Foreskin keratinocyte (primary cell): ENCODE measurements at places on chromosomes 5 and 9. TPM values are rescaled to one million over a fixed set of nuclear protein-coding genes. Genes with fewer than 3 reads are reported as not detected.

The LURAP1L gene
- total RNA-seq, result 3.6 TPM in 2 replicates

The RGMB gene
- 34.2 and 48.3 TPM in 2 replicates for total RNA-seq

The ZFP37 gene
- 1.0 and 1.2 TPM in 2 replicates for total RNA-seq

The TLR4 gene
- total RNA-seq, result not detected in 2 replicates

The PAPPA gene
- total RNA-seq, result 0.25 and 0.44 TPM in 2 replicates

The ZNF883 gene
- 1.6 and 3.3 TPM in 2 replicates for total RNA-seq

The SPATA31A5 gene
- total RNA-seq, result not detected in 2 replicates

The LHX2 gene
- not detected in 2 replicates for total RNA-seq

The C5orf58 gene
- total RNA-seq, result not detected in 2 replicates

GRCh38 chr9:20604562-20604961 is 17.7 kb downstream of the MLLT3 start:
- DNase-seq, result no peak

DNA sequence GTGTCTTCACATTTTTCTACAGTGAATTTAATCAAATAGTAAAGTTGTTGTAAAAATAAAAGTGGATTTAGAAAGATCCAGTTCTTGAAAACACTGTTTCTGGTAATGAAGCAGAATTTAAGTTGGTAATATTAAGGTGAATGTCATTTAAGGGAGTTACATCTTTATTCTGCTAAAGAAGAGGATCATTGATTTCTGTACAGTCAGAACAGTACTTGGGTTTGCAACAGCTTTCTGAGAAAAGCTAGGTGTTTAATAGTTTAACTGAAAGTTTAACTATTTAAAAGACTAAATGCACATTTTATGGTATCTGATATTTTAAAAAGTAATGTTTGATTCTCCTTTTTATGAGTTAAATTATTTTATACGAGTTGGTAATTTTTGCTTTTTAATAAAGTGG is 60.4 kb downstream of the MTAP start:
- no peak for DNase-seq

GRCh38 chr5:166845044-166845443 is 1446.4 kb upstream of the WWC1 start:
- DNase-seq, result no peak

- DNase-seq, result peak; percentile 26
Measured at GRCh38 chr9:70535546-70536323, 121.3 kb upstream of the KLF9 start.

DNA sequence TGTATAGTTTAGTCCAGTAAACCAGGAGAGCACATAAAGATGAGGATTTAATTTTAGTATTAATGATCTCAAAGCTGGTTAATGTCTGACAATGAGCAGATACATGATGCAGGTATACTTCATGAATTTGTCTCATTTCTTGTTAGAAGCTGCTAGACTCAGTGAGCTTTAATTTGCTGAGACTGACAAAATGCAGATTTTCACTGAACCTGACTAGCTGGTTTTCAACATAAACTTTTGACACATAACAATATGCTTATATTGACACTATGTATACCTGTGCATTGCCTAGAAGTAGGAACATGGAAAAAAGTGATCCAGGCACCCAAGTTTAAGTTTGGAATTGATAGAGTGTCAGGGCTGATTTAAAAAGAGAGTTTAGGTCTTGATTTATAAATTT is 10.8 kb downstream of the UBLCP1 start:
- DNase-seq, result no peak

- no peak for DNase-seq
Measured at GRCh38 chr5:143080982-143081381, 310.8 kb downstream of the ARHGAP26 start.

DNA sequence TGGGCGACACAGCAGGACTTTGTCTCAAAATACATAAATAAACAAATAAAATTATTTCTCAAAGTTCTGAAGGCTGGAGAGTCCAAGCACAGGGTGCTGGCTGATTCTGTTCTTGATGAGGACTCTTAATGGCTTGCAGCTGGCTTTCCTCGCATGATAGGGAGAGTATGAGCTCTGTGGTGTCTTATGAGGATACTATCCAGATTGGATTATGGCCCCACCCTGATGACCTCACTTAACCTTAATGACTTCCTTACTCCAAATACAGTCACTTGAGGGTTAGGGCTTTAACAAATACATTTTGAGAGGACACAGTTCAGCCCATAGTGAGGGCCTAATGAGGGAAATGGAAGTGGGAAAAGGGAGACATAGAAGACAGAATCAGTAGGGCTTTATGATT is 87.7 kb downstream of the FOCAD start:
- no peak for DNase-seq

DNA sequence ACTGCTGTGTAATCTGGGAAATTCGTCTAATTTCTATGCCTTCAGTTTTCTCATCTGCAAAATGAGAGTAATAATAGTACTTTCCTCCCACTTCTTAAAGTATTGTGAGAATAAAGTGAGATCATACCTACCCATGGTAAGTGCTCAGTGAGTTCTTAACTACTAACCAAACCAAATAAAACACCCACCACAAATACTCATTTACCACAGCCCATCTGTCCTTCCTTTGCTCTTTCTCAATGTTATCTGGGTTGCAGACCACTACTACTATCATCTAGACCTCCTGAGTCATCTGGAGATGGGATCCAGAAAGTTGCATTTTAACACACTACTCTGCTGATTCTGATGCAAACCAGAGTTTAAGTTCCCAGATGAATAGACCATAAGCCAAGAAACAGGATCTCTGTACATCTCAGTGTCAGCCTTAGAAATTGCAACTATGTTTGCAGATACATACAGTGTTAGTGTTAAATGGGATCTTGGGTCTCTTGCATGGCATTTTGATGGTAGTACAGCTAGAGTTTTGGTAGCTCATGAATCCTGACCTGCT is 105.4 kb upstream of the ATP10B start:
- no peak for DNase-seq

GRCh38 chr5:68387074-68387796 is 171.7 kb downstream of the PIK3R1 start:
- DNase-seq, result no peak

DNA sequence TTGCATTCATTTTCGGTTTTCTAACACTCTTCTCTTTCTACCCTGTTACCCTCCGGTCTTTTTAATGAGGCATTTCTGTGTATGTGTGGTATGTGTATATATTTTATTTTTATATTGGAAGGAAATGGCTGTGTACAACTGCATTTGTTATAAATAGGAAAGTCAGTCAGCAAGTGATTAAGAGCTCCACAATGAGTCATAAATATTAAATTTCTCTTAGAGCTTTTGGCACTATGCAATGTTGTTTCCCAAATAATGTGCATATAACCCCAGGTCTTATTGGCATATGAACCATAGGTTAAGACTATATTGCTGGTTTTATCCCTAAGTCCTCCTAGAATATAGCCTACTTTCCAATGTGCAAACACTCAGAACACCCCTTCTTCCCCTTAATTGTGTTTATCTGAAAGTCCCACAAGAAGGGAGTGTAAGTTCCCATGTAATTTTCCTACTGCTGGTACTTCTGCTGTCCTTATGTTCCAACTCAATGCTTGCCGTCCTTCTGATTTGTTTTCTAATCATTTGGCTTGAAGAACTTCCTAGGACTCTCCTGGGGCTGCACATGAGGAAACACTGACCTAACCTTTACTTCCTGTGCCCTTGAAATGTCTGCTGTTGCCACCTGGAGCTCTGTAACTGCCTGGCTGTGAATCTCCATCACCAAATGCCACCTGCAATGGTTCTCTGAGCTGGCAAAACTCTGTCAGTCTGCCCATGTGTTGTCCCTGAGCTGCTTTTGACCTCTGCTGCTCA is 65.5 kb upstream of the PCSK5 start:
- no peak for DNase-seq

DNA sequence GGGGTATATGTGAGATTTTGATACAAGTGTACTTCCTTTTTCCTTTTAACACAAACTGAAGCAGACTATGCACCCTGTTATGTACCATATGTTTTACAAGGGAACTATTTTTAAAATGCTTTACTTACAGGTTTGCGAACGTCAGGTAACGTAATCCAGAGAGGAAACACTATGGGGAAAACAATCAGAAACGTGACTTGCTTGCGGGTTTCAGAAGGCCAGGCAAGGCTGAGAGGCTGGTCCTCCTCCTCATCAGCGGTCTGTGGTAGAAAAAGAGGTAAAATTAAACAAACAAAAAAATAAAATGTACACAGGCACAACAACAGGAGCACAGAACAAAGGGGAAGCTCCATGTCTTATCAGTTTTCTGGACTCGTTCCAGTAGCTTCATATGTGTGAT is 141.2 kb downstream of the ACER2 start:
- no peak for DNase-seq

DNA sequence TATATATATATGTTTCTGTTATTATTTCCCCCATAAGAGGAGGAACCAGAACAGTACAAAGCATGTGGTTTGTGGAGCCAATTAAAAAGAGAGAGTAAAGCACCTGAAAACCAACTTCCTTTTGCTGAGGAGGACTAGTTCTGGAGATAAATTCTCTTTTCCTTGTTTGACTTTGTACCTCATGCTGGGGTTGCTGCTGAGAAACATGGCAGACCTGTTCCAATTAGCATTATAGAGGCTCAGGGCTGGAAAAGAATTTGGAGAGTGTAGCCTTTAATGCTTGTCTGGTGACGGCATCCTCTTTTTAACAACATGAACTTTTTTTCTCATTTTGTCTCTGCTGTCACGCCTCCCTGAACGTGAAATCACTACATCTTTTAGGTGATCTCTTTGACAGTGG is 32.8 kb upstream of the NMUR2 start:
- DNase-seq, result no peak

- no peak for DNase-seq
Measured at GRCh38 chr5:135179308-135179980, 145.4 kb upstream of the PITX1 start.

GRCh38 chr9:76894198-76894597 is 11.7 kb downstream of the PRUNE2 start:
- DNase-seq, result no peak

DNA sequence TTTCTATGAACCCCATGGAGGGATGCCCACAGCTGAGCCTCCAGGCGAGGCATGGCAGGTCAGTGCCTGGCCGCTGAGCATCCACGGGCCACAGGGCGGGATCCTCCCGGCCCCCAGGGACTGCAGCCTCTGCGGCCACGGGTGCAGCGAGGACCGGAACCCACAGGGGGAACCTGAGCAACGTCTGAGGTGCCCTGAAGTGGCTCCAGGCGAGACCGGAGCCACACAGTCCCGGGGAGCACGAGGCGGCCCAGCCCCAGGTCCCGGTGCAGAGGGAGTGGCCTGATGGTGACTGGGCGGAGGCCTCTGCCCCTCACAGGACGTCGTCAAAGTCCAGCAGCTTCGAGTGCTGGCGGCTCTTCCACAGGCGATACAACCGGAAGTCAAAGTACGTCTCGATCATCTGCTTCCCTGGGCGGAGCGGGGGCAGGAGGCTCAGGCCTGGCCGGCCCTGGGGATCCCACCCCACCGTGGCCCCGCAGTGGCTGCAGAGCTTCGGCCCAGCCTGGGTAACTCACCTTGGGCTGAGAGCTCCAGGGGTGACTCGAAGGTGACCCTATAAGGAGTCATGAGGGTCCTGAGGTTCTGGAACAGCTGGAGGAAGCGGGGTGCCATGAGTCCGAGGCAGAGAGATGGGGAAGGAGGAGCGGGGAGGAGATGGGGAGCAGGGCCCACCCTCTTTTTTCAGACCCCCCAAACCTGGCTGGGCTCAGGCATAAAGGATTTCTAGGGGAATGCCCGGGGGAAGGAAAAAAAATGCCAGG is 8.1 kb upstream of the ENTPD8 start:
- no peak for DNase-seq

DNA sequence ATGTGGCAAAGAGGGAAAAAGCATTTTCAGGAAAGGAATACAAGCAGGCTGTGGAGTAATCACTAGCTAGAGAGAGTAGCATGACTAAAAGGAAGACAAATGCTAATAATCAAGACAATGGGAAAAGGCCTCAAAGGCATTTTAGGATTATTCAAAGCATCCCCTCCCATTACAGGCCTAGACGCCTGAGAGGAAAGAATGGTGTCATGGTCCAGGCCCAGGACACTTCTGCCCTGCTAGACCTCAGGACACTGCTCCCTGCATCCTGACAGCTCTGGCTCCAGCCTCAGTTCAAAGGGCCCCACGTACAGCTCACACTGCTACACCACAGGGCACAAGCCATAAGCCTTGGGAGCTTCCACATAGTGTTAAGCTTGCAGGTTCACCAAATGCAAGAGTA is 40.8 kb upstream of the SHISAL2B start:
- no peak for DNase-seq

GRCh38 chr9:70616228-70616990 is 202.0 kb upstream of the KLF9 start:
- DNase-seq, result no peak

DNA sequence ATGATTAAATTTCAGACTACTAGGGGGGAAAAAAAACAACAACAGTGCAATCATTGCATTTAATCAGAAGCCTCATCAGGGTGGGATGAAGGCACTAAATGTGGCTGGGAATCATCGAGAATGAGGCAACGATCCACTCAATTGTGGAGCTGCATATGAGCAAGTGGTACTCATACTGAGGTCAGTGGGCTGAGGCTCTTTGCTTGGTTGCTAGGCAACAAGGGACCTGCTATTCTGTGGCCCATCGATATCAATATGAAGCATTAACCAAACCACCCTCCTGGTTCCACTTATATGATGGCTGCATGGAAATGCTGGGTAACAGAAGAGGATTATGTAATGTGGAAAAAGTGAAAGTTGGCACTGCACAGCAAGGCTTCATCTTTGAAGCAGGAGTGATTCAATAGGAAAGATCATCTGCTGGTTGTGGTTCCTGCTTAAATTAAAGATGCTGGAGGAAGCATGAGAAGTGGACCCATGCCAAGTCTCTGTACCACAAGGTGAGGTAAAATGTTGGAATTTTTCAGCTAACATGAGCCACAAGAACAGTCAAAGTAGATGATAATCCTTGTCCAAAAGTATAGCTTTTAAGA is 159.8 kb upstream of the HMHB1 start:
- no peak for DNase-seq

- DNase-seq, result no peak
Measured at GRCh38 chr9:127066060-127066850, 56.2 kb downstream of the ANGPTL2 start.

DNA sequence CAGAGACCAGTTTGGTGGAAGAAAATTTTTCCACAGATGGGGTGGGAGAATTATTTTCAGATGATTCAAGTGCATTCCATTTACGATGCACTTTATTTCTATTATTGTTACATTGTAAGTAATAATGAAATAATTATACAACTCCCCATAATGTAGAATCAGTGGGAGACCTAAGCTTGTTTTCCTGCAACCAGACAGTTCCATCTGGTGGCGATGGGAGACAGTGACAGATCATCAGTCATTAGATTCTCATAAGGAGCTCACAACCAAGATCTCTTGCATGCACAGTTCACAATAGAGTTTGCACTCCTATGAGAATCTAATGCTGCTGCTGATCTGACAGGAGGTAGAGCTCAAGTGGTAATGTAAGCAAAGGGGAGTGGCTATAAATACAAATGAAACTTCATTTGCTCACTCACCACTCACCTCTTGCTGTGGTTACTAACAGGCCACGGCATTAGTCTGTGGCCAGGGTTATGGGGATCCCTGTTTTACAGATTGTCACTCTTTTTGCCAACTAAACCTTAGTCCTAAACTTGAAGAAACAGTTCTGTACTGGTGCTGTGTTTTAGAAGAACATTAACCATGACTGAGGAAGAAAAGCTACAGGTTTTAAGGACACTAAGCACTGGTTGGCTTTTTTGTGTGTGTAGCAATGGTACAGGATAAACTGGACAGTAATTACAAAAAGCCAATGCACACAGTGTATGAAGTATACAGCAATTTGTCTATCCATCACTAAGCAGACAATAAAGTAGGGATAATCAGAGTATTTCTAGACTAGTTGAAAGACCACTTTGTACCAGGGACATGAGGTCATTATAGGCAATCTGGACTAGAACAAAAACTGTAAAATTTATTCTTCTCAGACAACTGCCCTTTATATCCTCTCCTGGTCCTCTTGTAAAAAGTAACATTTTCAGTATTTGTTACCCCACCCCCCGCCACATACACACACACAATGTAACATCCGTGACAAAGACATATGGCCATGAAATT is 9.9 kb downstream of the TMEM232 start:
- DNase-seq, result no peak
